ENCODE measurements at places on chromosomes 12 and 14. TPM values are rescaled to one million over a fixed set of nuclear protein-coding genes. Genes with fewer than 3 reads are reported as not detected.
A peak's percentile ranks its signal among the peaks of the same experiment; 100 is the strongest.

- no peak for DNase-seq
- H3K36me3 ChIP-seq: peaks cover 16% of the 10 kb centered on the region
- peaks cover 2% of the 10 kb centered on the region for H3K4me1 ChIP-seq
- no peak overlapping the region for H3K27ac ChIP-seq
These were observed 193.4 kb downstream of the ERC1 start for GRCh38 chr12:1184402-1184801.

DNA sequence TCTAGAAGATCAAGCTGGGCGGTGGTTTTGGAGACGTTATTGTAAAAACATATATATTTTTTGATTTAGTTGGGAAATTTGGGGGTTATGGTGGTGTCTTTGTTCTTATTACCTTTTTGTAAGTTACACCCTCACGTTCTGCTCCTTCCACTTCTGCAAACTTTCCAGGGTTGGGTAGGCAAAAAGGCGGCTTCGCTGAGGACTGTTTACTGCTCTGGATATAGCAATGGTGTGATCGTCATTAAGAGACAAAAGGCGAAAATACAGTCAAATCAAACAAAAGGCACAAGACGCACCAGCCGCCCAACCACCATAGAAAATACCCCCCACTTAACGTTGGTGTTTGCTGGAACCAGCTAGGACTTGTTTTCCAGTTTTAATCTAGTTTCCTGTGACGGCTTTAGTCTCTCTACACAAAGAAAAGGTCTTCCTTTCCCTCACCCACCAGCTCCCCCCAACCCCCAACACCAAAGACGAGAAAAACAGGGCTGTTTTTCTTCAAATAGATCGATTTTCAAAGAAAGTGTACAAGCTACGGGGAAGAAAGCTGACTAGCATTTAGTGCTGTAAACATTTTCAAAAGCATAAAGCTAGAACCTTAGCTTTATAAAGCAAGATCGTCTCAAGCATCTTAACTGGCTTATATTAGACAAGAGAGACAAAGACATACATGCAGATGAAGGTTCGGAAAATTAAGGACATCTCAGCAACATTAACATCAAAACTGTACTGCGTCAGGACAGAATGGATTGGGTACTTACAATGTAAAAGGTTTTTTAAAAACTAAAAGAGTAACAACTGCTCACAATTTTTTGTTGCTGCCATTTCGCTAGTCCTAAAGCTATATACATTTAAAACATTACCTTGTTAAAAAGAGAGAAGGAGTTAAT lies 2.0 kb upstream of the SETD1B start:
- DNase-seq: peak; percentile 82
- peaks cover 38% of the 10 kb centered on the region for H3K4me1 ChIP-seq
- H3K4me3 ChIP-seq: peak overlapping the region; percentile 100
- H3K27me3 ChIP-seq: no peaks in the 10 kb centered on the region
- peaks cover 51% of the 10 kb centered on the region for H3K36me3 ChIP-seq
- H3K27ac ChIP-seq: peak overlapping the region; percentile 100

DNA sequence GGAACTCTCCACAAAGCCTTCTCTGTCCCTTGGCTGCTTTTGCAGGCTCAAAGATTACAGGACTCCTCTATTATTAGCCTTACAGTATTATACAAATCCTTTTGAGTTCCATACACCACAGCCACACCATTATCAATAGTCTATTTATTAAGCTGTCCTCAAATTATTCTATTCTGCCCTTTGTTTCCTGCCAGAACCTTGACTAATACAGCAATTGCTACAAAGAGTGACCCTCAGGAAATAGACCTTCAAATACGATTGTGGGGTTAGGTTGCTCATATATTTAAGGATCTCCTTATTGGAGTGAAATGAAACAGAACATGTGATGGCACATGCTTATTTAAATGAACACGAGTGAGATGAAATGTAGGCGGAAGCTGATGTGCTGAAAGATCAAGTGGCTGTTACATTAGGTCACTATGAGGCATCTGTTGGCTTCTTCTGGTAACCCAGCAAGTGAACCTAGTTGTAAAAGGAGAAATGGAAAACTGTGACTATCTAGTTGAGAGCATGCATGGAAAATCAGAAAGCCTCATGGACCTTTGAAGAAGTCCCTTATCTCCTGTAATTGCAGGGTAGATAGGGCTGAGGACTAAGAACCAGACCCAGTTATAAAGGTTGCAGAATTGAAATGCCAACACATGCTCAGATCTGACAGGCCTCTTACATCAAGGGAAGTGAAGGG lies 75.5 kb downstream of the AVPR1A start:
- H3K27ac ChIP-seq: no peak overlapping the region
- H3K27me3 ChIP-seq: no peaks in the 10 kb centered on the region
- H3K4me1 ChIP-seq: no peaks in the 10 kb centered on the region
- H3K4me3 ChIP-seq: no peak overlapping the region
- DNase-seq: no peak

GRCh38 chr12:16891673-16892072 lies 285.7 kb upstream of the LMO3 start:
- H3K36me3 ChIP-seq: no peaks in the 10 kb centered on the region
- no peak overlapping the region for H3K27ac ChIP-seq
- H3K4me3 ChIP-seq: no peak overlapping the region
- no peaks in the 10 kb centered on the region for H3K4me1 ChIP-seq
- no peak for DNase-seq

DNA sequence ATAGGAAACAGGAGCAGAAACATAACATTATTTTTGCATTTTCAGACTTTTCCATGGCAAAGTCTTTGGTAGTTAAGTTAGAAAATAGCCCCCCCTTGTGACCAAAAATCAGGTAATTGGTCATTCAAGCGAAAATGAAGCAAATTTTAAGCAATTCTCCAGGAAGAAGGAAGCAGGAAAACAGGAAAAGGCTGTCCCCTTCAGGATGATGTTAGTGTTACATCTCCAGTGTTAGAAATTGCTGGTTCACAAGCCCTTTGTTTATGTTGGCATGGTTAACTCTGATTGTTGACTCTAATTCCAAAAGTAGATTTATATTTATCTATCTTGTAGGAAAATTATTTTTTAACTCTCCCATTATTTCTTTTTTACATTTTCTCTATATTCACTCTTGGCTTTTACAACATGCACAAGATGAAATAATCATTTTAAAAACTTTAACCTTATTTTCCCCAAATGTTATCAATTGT lies 18.8 kb upstream of the GAS2L3 start:
- H3K27ac ChIP-seq: no peak overlapping the region
- H3K27me3 ChIP-seq: peaks cover 5% of the 10 kb centered on the region
- peak; percentile 58 for DNase-seq
- no peaks in the 10 kb centered on the region for H3K36me3 ChIP-seq

DNA sequence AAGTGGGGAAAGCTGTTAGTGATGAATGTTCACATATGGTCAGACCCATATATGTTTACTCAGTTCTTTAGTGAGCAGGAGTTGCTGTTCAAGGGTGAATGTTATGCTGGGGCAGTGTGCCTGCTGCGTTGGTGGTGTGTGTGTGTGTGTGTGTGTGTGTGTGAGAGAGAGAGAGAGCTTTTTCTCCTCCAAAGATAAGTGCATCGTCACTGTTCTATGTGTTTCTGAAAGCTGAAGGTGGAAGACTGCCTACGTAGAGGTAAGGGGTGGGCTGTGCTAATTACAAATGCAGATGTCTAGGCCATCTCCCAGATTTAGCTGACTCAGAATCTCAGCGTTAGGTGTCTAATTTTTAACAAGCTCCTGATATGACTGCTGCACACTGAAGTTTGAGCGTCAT lies 10.5 kb downstream of the GABARAPL1 start:
- H3K4me3 ChIP-seq: no peak overlapping the region
- DNase-seq: no peak
- H3K36me3 ChIP-seq: peaks cover 12% of the 10 kb centered on the region
- H3K27ac ChIP-seq: no peak overlapping the region

- H3K27ac ChIP-seq: peak overlapping the region; percentile 58
- H3K36me3 ChIP-seq: no peaks in the 10 kb centered on the region
- peak; percentile 78 for DNase-seq
- H3K4me1 ChIP-seq: peaks cover 12% of the 10 kb centered on the region
- peak overlapping the region; percentile 86 for H3K4me3 ChIP-seq
These were observed 199.5 kb upstream of the CAND1 start for GRCh38 chr12:67069451-67070306.

DNA sequence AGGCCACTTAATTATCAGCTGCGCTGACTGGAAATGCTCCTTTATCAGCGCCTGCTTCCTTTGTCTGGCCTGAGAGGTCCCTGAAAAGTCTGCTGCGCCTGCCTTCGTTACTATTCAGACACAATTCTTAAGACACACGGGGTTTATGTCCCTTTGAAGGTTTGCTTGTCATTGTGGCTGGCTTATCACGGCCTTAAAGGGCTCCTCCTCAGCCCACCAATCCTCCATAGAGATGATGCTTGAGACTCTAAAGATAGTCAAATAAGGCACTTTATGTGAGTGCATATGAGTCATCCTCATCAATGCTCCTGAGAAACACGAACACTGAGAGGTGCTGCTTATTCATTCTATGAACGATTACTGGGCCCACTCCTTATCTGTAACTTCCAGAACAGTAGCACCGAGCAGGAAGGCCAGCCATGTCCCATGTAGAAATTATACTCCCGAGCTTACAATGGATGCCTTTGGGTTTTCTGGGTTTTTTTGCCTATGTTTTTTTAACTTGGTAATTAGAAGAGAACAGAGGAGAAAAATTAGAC lies 1268.2 kb upstream of the TMEM132C start:
- H3K4me3 ChIP-seq: no peak overlapping the region
- H3K4me1 ChIP-seq: no peaks in the 10 kb centered on the region
- H3K36me3 ChIP-seq: no peaks in the 10 kb centered on the region
- no peaks in the 10 kb centered on the region for H3K27me3 ChIP-seq

DNA sequence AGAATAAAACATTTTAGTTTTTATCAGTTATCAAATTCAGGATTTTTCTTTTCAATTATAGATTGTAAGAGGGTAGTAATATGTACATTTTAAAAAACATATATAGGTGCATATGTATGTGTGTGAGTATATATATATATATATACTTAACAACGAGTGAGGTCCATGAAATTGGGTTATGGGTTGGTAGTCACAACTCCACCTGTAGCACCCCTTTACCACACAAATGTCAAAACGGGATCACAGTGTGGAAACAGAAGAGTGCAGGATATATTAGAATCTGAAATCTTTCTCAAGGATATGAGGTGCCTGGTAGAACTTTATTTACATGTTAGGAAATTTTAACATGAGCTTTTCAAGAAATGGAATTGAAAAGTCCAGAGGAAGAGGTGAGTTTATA lies 31.3 kb downstream of the MIA2 start:
- peaks cover 7% of the 10 kb centered on the region for H3K36me3 ChIP-seq
- H3K4me3 ChIP-seq: peak overlapping the region; percentile 20
- peak overlapping the region; percentile 0 for H3K27ac ChIP-seq
- H3K27me3 ChIP-seq: no peaks in the 10 kb centered on the region

DNA sequence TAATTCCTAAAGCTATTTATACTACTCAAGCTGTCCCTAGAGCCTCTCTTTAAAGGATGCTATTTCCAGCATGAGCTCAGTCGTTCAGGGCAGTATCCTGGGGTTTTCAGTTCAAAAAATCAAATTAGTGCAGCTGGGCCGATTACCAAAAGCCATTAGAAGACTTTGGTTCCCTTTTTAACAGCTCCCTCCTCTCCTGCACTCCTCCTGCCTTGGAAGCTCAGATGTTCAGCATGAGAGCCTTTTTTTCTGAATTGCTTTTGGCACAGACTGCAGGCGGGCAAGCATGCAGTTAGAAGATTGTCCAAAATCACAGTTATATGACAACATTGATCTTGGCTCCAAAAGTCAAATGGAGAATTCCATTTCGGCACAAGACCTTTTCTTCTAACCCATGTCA lies 179.6 kb downstream of the SLC35F4 start:
- no peak for DNase-seq
- H3K36me3 ChIP-seq: no peaks in the 10 kb centered on the region
- no peak overlapping the region for H3K4me3 ChIP-seq
- no peaks in the 10 kb centered on the region for H3K27me3 ChIP-seq
- H3K4me1 ChIP-seq: no peaks in the 10 kb centered on the region

DNA sequence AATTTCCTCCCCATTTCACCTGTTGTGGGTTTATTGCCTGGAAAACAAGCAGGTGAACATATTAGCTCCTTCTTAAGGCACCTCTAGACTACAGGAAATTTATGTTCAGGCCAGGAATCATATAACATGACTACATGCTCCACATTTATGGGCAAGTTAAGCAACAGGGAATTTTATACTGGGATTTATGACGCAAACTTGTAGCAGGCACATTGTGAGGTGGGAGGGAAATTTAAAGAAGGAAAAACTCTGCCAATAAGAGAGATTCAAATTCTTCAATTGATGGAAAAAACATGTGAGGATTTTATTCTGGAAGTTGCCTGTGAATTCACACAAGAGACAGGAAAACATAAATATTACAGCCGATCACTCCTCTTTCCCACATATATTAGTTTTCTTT lies 93.9 kb downstream of the TBC1D30 start:
- H3K27me3 ChIP-seq: peaks cover 7% of the 10 kb centered on the region
- no peak for DNase-seq
- H3K4me1 ChIP-seq: no peaks in the 10 kb centered on the region
- H3K36me3 ChIP-seq: no peaks in the 10 kb centered on the region

- no peak for DNase-seq
- no peaks in the 10 kb centered on the region for H3K27me3 ChIP-seq
- H3K4me1 ChIP-seq: peaks cover 28% of the 10 kb centered on the region
- H3K36me3 ChIP-seq: peaks cover 32% of the 10 kb centered on the region
- peak overlapping the region; percentile 96 for H3K27ac ChIP-seq
These were observed 390 bp downstream of the BRAP start for GRCh38 chr12:111685322-111685810.

DNA sequence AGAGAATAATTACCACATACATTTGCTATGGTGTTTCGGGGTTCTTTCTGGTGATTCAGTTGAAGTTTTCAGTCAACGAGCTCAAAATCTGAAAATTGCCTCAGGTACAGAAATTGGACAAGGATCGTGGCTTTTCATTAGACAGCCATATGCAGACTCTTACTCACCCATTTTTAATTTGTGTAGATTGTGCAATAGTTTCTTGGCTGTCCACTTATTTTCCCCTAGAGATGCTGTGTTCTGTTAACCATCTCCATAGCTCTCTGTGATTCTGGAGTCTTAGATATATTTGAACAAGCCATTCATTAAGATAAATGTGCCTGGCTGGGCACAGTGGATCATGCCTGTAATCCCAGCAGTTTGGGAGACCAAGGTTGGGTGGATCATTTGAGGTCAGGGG lies 497.1 kb upstream of the RPL10L start:
- no peaks in the 10 kb centered on the region for H3K36me3 ChIP-seq
- no peak overlapping the region for H3K4me3 ChIP-seq
- H3K27me3 ChIP-seq: no peaks in the 10 kb centered on the region
- no peak overlapping the region for H3K27ac ChIP-seq

GRCh38 chr14:96011131-96011530 lies 28.0 kb upstream of the C14orf132 start:
- DNase-seq: no peak
- no peak overlapping the region for H3K4me3 ChIP-seq
- no peak overlapping the region for H3K27ac ChIP-seq
- no peaks in the 10 kb centered on the region for H3K4me1 ChIP-seq
- H3K27me3 ChIP-seq: peaks cover 3% of the 10 kb centered on the region
- H3K36me3 ChIP-seq: peaks cover 3% of the 10 kb centered on the region

- no peaks in the 10 kb centered on the region for H3K36me3 ChIP-seq
- peak overlapping the region; percentile 34 for H3K4me3 ChIP-seq
- peak; percentile 82 for DNase-seq
These were observed 211.3 kb upstream of the KRR1 start for GRCh38 chr12:75722714-75723200.

The C12orf60 gene
- total RNA-seq: 2.2 TPM

The MGST1 gene
- not detected for total RNA-seq

The ACTN1 gene
- total RNA-seq: 52.6 TPM

The DERA gene
- total RNA-seq: 15.9 TPM

The BMP4 gene
- total RNA-seq: not detected

The SMIM41 gene
- 0.19 TPM for total RNA-seq

The DDX23 gene
- 122 TPM for total RNA-seq

The KRT72 gene
- not detected for total RNA-seq

The PZP gene
- total RNA-seq: not detected

The PYM1 gene
- total RNA-seq: 34.8 TPM

The CISTR gene
- not detected for total RNA-seq

The P2RX7 gene
- total RNA-seq: 6.2 TPM
